CD4-positive, alpha-beta T cell treated with Interleukin-17A for 1 hour (primary cell): ENCODE measurements at places on chromosomes 6 and 20.

GRCh38 chr6:154683756-154684523 is 49.3 kb upstream of the SCAF8 start:
- no peak for DNase-seq

GRCh38 chr20:21936261-21936660 is 230.8 kb downstream of the PAX1 start:
- DNase-seq, result no peak

- no peak for DNase-seq
Observed at GRCh38 chr6:149846321-149846720, 17.8 kb downstream of the LRP11 start.

DNA sequence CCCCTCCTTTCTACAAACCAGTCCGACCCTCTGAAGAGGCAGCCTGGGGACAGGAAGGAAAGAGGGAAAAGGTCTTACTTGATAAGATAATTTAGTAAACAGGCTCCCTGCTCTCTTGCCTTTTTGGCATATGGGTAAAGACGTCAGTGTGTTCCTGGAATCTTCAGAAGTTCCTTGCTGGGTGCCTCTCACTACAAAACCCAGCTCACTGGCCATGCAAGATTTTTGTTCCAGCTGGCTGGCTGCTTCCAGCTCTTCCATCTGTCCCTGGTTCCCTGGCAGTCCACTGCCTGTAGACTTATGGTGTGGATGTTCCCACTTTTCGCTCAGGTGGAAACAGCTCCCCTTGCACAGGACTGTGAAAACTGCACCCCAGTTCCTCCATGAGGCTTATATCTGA is 57.4 kb downstream of the MOCS1 start:
- DNase-seq, result no peak

DNA sequence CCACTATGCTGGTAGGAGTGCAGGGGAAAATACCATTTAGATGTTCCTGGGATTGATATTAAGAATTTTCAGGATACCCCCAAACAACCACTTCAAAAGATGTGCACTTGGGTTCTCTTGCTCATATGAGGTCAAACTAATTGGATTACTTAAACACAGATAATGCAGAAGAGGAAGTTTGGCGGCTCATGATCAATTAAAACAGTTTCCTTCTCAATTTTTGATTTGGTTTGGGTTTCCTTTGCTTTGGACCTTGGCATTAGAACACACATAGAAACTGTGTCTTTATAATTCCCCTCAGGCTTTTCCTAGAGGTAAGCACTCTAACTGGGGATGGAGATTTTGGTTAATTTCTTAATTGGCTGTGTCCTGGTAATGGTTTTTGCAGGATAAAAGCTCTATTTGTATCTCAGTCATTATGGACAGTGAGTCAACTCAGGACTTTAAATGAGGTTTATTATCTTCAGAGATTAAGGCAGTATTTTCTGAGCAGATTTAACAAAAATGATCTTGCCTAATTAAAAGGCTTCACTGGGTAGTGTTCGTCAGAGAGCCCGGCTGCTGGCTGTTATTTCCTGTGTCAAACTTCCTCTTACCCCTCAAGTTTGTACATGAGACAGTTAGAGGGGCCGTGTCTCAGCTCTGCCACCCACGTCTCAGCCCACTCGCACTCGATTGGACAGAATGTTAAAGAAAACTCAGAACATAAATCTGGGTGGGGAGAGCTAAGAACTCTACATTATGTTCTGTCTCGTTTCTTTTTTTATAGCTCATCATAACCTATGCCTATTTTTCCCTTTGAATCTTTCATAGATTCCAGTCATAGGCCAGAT is 50.3 kb upstream of the PREP start:
- DNase-seq, result peak; percentile 78

DNA sequence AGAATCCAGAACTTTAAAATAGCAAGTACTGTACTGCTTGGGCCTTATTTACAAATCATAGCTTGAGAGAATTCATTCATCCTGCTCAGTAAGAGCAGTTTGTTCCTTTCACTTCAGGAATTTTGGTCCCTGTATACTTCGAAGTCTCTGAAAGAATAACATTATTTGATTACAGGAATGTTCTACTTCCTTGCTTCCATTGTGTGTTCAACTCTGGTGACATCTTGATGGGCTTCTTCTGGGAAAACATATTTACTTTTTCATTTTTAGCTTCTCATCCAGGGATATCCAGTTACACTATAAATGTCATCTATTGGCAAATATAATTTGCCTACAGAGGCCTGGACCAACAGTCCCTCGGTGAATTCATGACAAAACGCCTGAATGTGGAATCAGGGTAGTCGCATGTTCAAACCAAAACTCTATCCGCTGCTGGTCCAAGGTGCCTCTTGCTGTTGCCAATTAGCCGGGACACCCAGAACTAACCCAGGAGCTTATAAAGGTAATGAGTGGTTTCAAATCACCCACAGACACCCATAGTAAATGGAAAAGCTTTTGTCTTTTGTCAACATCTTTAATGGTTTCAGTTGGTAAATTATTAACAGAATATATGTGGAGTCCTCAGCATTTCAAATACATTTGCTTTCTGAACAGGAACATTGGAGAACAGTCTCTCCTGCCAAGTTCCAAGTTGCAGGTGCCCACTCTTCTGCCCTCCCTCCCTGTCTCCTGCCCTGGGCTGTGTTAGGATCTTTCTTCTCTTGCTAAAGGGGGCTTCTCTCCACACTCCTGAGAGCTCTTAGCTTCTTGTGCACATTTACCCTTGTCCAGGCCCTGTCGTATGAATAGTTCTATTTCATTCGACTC is 162.5 kb upstream of the CITED2 start:
- no peak for DNase-seq

- peak; percentile 5 for DNase-seq
Observed at GRCh38 chr6:133817460-133818047, 71.4 kb upstream of the TCF21 start.
